ENCODE measurements at places on chromosomes 2 and 18.

DNA sequence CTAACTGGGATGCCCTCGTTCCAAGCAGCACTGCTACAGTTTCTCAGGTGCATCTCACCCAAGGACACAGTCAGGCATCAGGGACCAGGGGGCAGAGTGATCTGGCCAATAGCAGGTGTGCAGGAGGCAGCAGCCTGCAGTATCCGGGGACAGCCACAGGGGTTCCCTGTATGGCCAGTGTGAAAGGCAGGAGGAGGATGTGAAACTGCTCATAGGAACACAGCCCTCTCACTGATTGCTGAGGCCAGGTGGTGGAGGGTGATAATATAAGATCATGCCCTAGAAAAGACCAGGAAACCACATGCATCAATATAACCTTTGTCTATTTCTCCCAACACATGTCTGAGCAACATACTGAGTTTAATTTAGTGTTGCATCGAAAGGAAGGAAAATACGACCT is 112.7 kb upstream of the TACR1 start:
- H3K27ac ChIP-seq: no peak overlapping the region
- H3K4me3 ChIP-seq: no peak overlapping the region
- DNase-seq: no peak
- no peaks in the 10 kb centered on the region for H3K27me3 ChIP-seq

GRCh38 chr18:24443870-24444269 is 16.6 kb upstream of the HRH4 start:
- H3K4me1 ChIP-seq: no peaks in the 10 kb centered on the region
- no peak overlapping the region for H3K4me3 ChIP-seq
- H3K27ac ChIP-seq: no peak overlapping the region

DNA sequence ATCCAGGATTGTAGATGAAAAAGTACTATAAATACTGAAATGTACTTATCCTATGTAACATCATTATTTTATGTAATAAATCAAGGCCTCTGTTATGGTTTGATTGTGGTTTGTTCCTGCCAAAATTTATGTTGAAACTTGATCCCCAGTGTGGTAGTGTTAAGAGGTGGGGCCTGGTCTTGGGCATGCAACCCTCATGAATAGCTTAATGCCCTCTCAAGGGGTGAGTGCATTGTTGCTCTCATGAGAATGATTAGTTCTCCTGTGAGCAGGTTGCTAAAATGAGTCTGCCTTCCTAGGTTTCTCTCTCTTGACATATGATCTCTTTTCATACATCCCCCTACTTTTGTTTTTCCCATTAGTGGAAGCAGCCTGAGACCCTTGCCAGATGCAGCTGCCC is 915.4 kb downstream of the TSN start:
- no peak overlapping the region for H3K4me3 ChIP-seq
- no peak for DNase-seq
- H3K27me3 ChIP-seq: no peaks in the 10 kb centered on the region
- H3K27ac ChIP-seq: no peak overlapping the region
- no peaks in the 10 kb centered on the region for H3K4me1 ChIP-seq

DNA sequence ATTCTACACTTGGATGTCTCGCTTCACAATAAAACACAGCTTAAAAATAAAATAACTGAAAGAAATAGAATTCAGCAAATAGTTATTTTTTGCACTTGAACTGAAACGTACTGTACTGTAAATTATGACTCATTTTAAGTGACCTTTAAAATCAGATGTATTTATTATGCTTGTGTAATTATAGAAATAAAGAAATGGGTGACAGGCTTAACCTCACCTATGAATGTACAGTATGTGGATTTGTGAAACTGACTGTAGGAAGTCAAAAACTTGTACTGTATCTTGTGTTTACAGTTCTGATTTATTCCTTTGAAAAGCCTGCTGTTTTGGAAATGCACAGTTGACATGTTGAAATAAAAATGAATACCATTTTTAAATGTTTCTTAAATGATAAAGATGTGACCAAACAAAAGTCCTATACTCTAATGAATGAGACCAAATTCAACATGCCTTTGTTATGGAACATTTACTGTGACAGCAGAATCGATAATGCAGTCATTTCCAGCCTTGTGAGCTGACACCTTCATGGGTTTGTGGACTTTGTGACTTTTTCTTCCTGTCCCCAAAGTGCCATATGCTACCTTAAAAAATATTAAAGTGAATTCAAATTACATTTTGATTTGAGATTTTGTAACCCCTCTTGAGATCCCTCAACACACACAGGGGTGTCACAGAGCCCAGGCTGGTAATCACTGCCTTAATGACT is 32.7 kb downstream of the NEMP2 start:
- H3K36me3 ChIP-seq: no peaks in the 10 kb centered on the region
- no peaks in the 10 kb centered on the region for H3K27me3 ChIP-seq
- H3K27ac ChIP-seq: no peak overlapping the region

GRCh38 chr2:172812158-172812744 is 76.6 kb downstream of the RAPGEF4 start:
- no peak for DNase-seq
- no peak overlapping the region for H3K4me3 ChIP-seq
- H3K4me1 ChIP-seq: no peaks in the 10 kb centered on the region
- H3K36me3 ChIP-seq: no peaks in the 10 kb centered on the region

DNA sequence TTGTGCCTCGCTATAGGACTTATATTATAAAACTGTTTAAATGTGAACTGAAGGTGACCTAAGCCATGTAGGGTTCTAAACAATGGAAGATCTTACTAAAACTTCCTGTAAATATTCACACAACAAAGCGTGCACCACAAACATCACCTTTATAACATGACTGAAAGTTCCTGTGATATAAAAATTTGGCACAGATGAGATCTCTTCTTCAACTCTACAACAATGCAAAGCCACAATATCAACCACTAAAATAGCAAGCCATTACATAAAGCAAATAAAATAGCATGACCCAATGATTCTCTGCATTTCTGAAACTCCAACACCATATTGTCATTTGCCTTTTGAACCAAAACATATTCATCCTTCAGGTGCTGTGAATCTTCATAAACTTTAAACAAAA is 3.5 kb downstream of the YES1 start:
- DNase-seq: no peak
- H3K27me3 ChIP-seq: no peaks in the 10 kb centered on the region
- no peak overlapping the region for H3K4me3 ChIP-seq
- H3K4me1 ChIP-seq: peaks cover 4% of the 10 kb centered on the region
- no peak overlapping the region for H3K27ac ChIP-seq

DNA sequence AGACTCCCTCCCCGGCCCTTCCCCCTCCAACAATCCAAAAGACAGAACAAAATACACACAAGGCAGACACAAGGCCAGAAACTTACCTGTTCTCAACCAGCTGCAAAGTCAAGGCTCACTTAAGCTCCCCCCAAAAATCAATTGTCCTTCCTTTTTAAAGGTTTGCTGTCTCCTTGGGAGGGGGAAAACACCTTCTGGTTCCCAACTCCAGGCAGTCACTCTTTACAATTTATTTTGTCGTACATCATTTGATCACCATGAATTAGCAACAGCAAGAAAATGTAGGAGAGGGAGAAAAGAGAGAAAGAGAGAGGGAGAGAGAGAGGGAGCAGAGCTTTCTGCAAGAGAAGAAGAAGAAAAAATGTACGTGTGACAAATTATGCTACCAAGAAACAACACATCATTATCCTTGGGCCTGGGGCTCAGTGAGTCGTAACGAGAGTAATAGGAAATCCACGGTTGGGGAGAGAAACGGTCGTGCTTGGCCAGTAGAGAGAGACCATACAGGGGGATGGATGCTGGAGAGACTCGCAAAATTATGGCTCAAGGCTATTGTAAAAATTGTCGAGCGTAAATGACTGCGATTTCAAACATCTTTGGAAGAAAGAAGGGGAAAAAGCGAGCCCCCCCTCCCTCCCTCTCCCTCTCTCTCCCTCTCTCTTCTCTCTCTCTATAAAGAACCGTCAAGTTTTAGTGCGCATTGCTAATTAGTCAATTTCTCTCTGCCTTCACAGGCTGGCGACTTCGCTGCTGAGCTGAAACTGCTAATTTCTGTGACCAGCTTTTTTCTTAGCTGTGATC is at the start of gene KLHL14:
KLHL14 (minus strand) TSS at position 443 of the 801 bp plus-strand sequence. CDS start 2,432 bp downstream, outside the sequence.
- no peak within 1 kb of the TSS for H3K27ac ChIP-seq
- H3K4me1 ChIP-seq: peaks cover 9% of the 10 kb centered on the region
- H3K4me3 ChIP-seq: peak within 1 kb of the TSS; percentile 22
- H3K36me3 ChIP-seq: no peaks in the 10 kb centered on the region

- H3K36me3 ChIP-seq: no peaks in the 10 kb centered on the region
- no peaks in the 10 kb centered on the region for H3K4me1 ChIP-seq
These were observed 157.6 kb downstream of the ARL6IP6 start for GRCh38 chr2:152875701-152876695.

DNA sequence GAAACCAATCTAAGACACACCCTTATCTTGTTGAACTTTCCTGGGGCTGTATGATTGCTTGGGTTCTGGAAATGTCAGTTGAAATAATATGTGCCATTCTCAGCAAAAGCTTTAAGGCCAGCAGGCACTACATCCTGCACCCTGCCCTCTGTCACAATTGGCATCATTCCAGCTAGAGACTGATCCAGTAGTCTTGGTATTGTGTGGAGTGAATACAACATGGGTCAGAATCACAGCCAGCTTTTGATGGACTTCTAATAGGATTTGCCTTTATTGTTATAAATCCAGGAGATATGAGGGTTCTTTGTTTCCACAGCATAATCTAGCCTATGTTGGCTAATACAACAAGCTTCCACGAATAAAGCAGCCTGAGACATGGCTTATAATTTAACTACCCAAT is 617.0 kb upstream of the CDH2 start:
- DNase-seq: no peak
- H3K4me1 ChIP-seq: no peaks in the 10 kb centered on the region
- no peak overlapping the region for H3K4me3 ChIP-seq
- no peak overlapping the region for H3K27ac ChIP-seq
- H3K27me3 ChIP-seq: no peaks in the 10 kb centered on the region
- H3K36me3 ChIP-seq: no peaks in the 10 kb centered on the region

- H3K4me3 ChIP-seq: no peak overlapping the region
- no peaks in the 10 kb centered on the region for H3K36me3 ChIP-seq
- no peaks in the 10 kb centered on the region for H3K4me1 ChIP-seq
- H3K27me3 ChIP-seq: no peaks in the 10 kb centered on the region
These were observed 28.0 kb downstream of the HDAC4 start for GRCh38 chr2:239372835-239373234.

- H3K36me3 ChIP-seq: no peaks in the 10 kb centered on the region
- H3K4me1 ChIP-seq: no peaks in the 10 kb centered on the region
- H3K4me3 ChIP-seq: no peak overlapping the region
- no peak for DNase-seq
- no peaks in the 10 kb centered on the region for H3K27me3 ChIP-seq
These were observed 5.1 kb upstream of the DCC start for GRCh38 chr18:52334896-52335295.

All from ovary (tissue), 10 donors.